ENCODE measurements at places on chromosomes 4 and X.
A peak's percentile ranks its signal among the peaks of the same experiment; 100 is the strongest.

GRCh38 chr4:53593765-53594164, 2.5 kb upstream of the LNX1 start:
- no peaks in the 10 kb centered on the region for H3K27me3 ChIP-seq
- H3K4me3 ChIP-seq, result no peak overlapping the region
- H3K27ac ChIP-seq, result no peak overlapping the region
- DNase-seq, result no peak
- H3K36me3 ChIP-seq, result no peaks in the 10 kb centered on the region

- H3K27ac ChIP-seq, result no peak overlapping the region
- H3K36me3 ChIP-seq, result no peaks in the 10 kb centered on the region
- H3K27me3 ChIP-seq, result no peaks in the 10 kb centered on the region
- H3K4me1 ChIP-seq, result no peaks in the 10 kb centered on the region
These were observed 216.3 kb upstream of the LEF1 start for GRCh38 chr4:108385076-108385475.

DNA sequence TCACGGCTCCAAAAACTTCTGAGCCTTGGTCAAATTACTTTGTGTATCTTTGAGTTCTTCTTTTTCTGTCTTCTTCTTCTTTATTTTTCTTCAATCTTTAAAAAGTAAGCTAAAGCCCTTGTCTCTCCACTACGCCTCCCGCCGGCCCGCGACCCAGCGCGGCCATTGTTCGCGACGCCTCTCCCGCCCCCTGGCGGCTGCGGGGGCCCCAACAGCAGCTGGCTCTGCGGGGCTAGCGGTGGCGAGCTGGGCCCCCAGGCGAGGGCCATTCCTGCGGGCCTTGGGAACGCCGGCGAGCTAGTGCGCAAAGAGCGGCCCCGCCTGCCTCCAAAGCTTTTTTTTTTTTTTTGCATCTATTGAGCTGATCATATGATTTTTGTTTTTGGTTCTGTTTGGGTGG, 119.1 kb downstream of the TGIF2LX start:
- no peaks in the 10 kb centered on the region for H3K4me1 ChIP-seq
- no peak overlapping the region for H3K4me3 ChIP-seq
- DNase-seq, result no peak
- H3K36me3 ChIP-seq, result no peaks in the 10 kb centered on the region

DNA sequence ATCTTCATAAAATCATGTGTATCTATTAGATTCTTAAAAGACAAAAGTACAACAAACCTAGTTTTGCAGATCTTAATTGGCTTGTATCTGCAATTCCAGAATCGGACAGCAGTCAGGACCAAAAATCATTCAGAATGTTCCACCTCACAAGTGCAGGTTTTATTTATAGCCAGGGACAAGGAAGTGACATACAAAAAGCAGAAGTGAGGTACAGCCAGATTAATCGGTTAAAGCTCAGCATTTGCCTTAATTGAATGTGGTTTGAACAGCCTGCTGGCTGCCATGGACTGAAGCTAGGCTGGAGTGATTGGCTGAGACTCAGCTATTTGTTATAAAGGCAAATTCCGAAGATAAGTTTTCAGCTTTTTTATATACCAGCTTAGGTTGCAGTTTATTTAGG, 932.6 kb downstream of the C4orf33 start:
- H3K27ac ChIP-seq, result no peak overlapping the region
- H3K4me1 ChIP-seq, result peaks cover 8% of the 10 kb centered on the region
- peak; percentile 43 for DNase-seq
- H3K27me3 ChIP-seq, result no peaks in the 10 kb centered on the region

DNA sequence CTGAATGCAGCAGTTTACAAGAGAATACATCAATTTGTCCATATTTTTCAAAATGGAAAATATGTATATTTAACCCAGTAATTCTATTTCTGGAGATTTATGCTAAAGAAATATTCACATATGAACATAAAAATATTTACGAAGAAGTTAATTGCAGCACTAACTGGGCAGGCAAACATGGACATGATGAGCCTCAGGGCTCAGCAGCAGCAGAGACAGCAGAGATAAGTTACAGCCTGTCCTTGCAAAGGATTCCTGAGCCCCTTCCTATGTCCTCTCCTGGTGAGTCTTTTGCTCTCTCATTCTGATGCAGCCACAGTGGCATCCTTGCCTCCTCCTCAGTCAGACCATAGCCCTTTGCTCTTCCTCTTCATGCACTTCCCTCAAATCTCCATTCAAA, 680.6 kb upstream of the CPEB2 start:
- no peaks in the 10 kb centered on the region for H3K36me3 ChIP-seq
- H3K27ac ChIP-seq, result no peak overlapping the region
- H3K4me3 ChIP-seq, result no peak overlapping the region
- no peaks in the 10 kb centered on the region for H3K4me1 ChIP-seq
- H3K27me3 ChIP-seq, result no peaks in the 10 kb centered on the region

DNA sequence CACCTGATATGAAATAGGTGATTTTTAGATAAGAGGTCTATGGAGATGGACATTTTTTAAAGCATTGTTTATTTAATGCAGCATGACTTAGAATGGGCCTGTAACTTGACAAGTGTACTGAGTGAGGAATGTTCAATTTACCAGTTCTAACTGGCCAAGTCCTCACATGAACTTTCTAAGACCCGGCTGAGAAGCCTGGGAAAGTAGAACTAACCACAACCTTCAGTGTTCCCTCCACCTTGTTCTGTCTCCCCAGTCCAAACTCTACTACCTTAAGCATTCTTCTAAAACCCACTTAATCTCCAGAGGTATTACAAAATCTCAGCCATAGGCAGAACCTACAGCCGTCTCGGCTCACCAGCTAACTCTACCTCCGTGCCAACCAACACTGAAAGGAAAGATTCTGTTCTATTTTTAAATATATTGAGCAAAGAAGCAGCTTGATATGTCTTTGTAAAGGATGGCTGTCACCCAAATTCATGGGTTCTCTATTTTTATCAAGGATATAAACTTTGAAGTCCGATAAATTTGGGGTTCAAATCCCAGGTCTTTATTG, 6.8 kb downstream of the PPARGC1A start:
- no peaks in the 10 kb centered on the region for H3K36me3 ChIP-seq
- DNase-seq, result no peak
- H3K4me3 ChIP-seq, result no peak overlapping the region
- no peak overlapping the region for H3K27ac ChIP-seq
- H3K27me3 ChIP-seq, result no peaks in the 10 kb centered on the region

- no peak overlapping the region for H3K4me3 ChIP-seq
- H3K36me3 ChIP-seq, result no peaks in the 10 kb centered on the region
- H3K27ac ChIP-seq, result no peak overlapping the region
- H3K4me1 ChIP-seq, result no peaks in the 10 kb centered on the region
- H3K27me3 ChIP-seq, result no peaks in the 10 kb centered on the region
These were observed 251.4 kb upstream of the DDX53 start for GRCh38 chrX:22748093-22748999.

- no peaks in the 10 kb centered on the region for H3K36me3 ChIP-seq
- no peak overlapping the region for H3K27ac ChIP-seq
- H3K27me3 ChIP-seq, result no peaks in the 10 kb centered on the region
- no peaks in the 10 kb centered on the region for H3K4me1 ChIP-seq
- no peak overlapping the region for H3K4me3 ChIP-seq
These were observed 184.1 kb downstream of the IL1RAPL2 start for GRCh38 chrX:104749951-104750610.

DNA sequence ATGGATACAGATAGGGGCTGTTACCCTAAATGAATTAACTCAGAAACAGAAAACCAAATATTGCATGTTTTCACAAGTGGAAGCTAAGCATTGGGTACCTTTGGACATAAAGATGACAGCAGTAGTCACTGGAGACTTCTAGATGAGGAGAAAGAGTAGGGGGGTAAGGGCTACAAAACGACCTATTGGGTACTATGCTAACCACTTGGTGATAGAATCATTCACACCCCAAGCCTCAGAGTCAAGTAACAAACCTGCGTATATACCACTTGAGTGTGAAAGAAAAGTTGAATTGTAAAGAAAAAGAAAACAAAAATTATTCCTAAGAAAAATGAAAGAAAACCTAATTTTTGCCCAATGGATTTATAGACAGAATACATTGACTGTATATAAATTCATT, 7.7 kb upstream of the ARAP2 start:
- H3K4me1 ChIP-seq, result no peaks in the 10 kb centered on the region
- H3K27ac ChIP-seq, result no peak overlapping the region

- no peaks in the 10 kb centered on the region for H3K36me3 ChIP-seq
- H3K27me3 ChIP-seq, result no peaks in the 10 kb centered on the region
- no peak overlapping the region for H3K4me3 ChIP-seq
- DNase-seq, result no peak
- H3K27ac ChIP-seq, result no peak overlapping the region
These were observed 249.7 kb upstream of the TET2 start for GRCh38 chr4:104896660-104897645.

GRCh38 chr4:127236889-127237288, 395.9 kb upstream of the INTU start:
- no peak overlapping the region for H3K27ac ChIP-seq
- no peaks in the 10 kb centered on the region for H3K27me3 ChIP-seq
- no peak for DNase-seq
- H3K4me3 ChIP-seq, result no peak overlapping the region

DNA sequence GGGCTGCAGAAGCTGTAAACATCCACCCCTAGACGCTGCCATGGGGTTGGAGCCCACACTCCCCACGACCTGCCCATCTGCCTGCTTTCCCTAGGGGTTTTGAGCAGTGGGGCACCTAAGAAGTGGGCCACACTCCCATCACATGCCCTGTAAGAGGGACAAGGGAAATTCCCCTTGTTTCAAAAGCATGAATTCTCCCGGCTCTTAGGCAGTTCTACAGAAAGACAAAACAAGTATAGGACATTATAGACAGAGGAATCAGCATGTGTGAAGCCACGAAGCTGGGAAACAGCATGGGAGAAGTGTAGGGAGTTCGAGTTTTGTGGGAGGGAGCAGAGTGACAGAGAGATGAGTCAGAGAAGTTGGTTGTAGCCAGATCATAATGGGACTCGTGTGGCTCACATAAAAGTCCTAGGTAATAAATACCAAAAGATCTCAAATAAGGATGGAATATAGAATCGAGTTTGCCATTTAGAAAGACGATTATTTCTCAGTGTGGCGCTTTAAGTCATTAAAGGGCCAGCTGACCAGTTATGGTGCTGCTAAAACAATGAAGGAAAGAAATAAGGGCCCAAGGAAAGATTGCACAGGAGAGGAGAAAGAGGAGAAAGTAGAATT, 23.9 kb downstream of the APOO start:
- H3K36me3 ChIP-seq, result no peaks in the 10 kb centered on the region
- no peak overlapping the region for H3K27ac ChIP-seq
- H3K27me3 ChIP-seq, result no peaks in the 10 kb centered on the region
- no peak overlapping the region for H3K4me3 ChIP-seq
- peak; percentile 48 for DNase-seq

DNA sequence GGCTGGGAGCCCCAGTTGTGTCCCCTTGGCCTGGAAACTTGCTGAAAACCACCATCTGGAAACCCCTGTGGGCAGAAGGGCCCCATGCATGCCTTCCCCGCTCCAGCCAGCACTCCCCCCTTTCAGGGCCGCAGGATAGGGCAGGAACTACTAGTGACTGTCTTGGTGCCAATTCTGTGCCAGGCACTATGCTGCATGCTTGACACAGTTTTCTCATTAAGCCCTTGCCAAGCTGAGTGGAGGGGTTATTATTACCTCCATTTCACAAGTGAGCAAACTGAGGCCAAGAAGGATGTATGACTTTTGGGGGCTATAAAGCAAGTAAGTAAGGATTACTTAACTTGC, 73.6 kb upstream of the PJA1 start:
- DNase-seq, result no peak
- H3K27me3 ChIP-seq, result no peaks in the 10 kb centered on the region
- no peak overlapping the region for H3K27ac ChIP-seq
- no peaks in the 10 kb centered on the region for H3K4me1 ChIP-seq
- H3K4me3 ChIP-seq, result no peak overlapping the region

DNA sequence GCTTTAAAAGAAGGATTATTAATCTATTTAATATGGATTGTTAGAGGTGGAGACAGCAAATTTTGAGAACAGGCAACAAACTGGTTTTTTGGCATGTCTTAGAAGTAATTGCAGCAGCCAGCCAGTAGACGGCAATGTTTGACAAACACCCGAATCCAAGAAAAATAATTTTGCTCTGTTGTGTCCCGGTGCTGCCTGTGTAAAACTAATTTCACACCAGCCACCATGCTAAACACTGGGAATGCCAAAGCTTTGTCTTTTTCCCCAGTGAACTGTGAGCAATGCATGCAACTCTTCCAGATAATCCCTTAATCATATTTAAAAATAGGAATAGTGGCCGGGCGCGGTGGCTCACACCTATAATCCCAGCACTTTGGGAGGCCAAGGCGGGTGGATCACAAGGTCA, 25.9 kb downstream of the SMIM31 start:
- no peak overlapping the region for H3K4me3 ChIP-seq
- DNase-seq, result peak; percentile 66
- no peaks in the 10 kb centered on the region for H3K36me3 ChIP-seq

DNA sequence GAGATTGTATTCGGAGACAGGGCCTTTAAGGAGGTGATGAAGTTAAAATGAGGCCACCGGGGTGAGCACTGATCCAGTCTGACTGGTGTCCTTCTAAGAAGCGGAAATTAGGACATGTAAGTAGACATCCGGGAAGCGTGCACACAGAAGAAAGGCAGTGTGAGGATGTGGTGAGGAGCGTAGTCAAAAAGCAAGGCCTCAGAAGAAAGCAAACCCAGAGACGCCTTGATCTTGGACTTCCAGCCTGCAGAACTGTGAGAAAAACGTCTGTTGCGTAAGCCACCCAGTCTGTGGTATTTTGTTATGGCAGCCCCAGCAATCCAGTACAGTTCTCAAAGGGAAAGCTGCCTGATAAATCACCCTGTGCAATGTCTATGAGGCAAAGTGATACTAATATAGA, 153.5 kb downstream of the KCNIP4 start:
- no peaks in the 10 kb centered on the region for H3K4me1 ChIP-seq
- no peak overlapping the region for H3K4me3 ChIP-seq
- H3K36me3 ChIP-seq, result no peaks in the 10 kb centered on the region
- H3K27me3 ChIP-seq, result no peaks in the 10 kb centered on the region
- no peak overlapping the region for H3K27ac ChIP-seq

DNA sequence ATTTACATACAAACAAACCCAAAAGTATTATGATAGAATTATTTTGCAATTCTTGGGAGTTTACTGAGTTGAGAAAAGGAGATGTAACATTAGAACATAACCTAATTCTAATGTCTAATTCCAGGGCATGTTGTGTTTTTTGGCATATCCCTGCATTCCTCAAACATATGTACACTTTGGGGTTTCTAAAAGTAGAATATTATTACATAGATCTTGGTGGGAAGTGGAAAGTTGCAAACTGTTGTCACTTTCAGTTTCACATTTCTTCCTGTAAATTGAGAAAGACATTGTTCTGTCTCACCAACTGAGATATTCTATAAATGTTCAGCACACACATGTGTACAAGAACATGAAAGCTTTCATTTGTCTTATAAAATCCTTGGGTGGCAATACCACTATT, 24.4 kb upstream of the GBA3 start:
- no peak overlapping the region for H3K27ac ChIP-seq
- no peak overlapping the region for H3K4me3 ChIP-seq
- DNase-seq, result no peak
- no peaks in the 10 kb centered on the region for H3K4me1 ChIP-seq
- H3K36me3 ChIP-seq, result no peaks in the 10 kb centered on the region
- H3K27me3 ChIP-seq, result no peaks in the 10 kb centered on the region

GRCh38 chrX:30039768-30040167, 175.6 kb upstream of the MAGEB2 start:
- no peak overlapping the region for H3K27ac ChIP-seq
- H3K27me3 ChIP-seq, result no peaks in the 10 kb centered on the region

Data from mesendoderm (in vitro differentiated cells).